Activated T-cell treated with anti-CD3 and anti-CD28 coated beads, Interleukin-2, amount 50 U/mL, for 24 hours (primary cell): ENCODE measurements at places on chromosomes 11 and 22.
A peak's percentile ranks its signal among the peaks of the same experiment; 100 is the strongest.

- H3K36me3 ChIP-seq, result peaks cover 72% of the 10 kb centered on the region
- peaks cover 56% of the 10 kb centered on the region for H3K4me1 ChIP-seq
- peak overlapping the region; percentile 94 for H3K27ac ChIP-seq
- H3K27me3 ChIP-seq, result no peaks in the 10 kb centered on the region
- peak overlapping the region; percentile 73 for H3K4me3 ChIP-seq
These were observed 69.1 kb upstream of the ADSL start for GRCh38 chr22:40276996-40277823.

GRCh38 chr22:22840780-22841179 is 46.8 kb upstream of the IGLL5 start:
- no peak overlapping the region for H3K4me3 ChIP-seq
- no peaks in the 10 kb centered on the region for H3K36me3 ChIP-seq
- H3K27ac ChIP-seq, result no peak overlapping the region
- no peak for DNase-seq

- no peak overlapping the region for H3K4me3 ChIP-seq
- H3K36me3 ChIP-seq, result no peaks in the 10 kb centered on the region
- H3K4me1 ChIP-seq, result no peaks in the 10 kb centered on the region
- no peak for DNase-seq
- no peak overlapping the region for H3K27ac ChIP-seq
These were observed 649.9 kb upstream of the LUZP2 start for GRCh38 chr11:23846902-23847422.

- H3K4me1 ChIP-seq, result peaks cover 24% of the 10 kb centered on the region
- H3K36me3 ChIP-seq, result no peaks in the 10 kb centered on the region
- DNase-seq, result no peak
These were observed 57.0 kb downstream of the CELSR1 start for GRCh38 chr22:46480396-46480795.

DNA sequence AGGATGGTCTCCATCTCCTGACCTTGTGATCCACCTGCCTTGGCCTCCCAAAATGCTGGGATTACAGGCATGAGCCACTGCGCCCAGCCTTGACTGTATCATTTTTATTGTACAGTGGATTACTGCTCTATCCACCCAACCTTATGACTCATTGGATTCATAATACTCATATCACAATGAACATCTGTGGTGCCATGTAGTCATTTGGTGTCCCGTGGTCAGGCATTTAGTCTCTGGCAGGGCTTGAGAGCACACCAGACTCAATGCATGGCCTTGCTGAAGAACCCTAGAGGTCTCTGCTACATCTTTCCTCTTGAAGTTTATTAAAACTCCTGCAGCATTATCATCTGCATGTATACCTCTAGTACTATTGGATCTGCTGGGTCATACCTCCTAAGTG is 98.0 kb upstream of the LDLRAD3 start:
- no peak overlapping the region for H3K4me3 ChIP-seq
- no peak for DNase-seq
- no peaks in the 10 kb centered on the region for H3K36me3 ChIP-seq
- H3K27ac ChIP-seq, result no peak overlapping the region

- no peaks in the 10 kb centered on the region for H3K36me3 ChIP-seq
- no peak overlapping the region for H3K4me3 ChIP-seq
These were observed 69.7 kb downstream of the NELL1 start for GRCh38 chr11:20739107-20739506.

DNA sequence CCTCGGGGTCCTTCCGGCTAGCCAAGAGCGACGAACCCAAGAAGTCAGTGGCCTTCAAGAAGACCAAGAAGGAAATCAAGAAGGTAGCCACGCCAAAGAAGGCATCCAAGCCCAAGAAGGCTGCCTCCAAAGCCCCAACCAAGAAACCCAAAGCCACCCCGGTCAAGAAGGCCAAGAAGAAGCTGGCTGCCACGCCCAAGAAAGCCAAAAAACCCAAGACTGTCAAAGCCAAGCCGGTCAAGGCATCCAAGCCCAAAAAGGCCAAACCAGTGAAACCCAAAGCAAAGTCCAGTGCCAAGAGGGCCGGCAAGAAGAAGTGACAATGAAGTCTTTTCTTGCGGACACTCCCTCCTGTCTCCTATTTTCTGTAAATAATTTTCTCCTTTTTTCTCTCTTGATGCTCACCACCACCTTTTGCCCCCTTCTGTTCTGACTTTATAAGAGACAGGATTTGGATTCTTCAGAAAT is 1.9 kb upstream of the GCAT start:
- H3K4me1 ChIP-seq, result peaks cover 44% of the 10 kb centered on the region
- H3K4me3 ChIP-seq, result peak overlapping the region; percentile 62
- no peak overlapping the region for H3K27ac ChIP-seq

DNA sequence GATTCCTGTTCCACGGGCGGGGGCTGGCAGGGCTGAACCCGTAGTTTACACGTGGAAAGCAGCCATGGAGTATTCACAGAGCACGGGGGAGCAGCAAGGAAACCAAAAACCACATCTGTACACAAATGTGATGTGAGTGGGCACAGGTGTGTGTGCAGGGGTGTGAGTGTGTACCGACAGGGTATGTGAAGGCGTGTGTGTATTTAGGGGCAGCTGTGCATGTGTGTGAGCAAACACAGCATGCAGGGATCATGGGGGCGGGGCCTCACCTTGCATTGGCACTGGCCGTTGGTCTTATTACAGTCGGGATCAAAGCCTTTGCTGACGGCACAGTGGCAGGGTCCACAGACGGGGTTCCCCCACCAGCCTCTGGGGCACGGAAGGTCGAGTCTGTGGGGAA is 58.4 kb downstream of the TRMU start:
- no peak for DNase-seq
- peaks cover 5% of the 10 kb centered on the region for H3K4me1 ChIP-seq
- no peak overlapping the region for H3K27ac ChIP-seq
- H3K27me3 ChIP-seq, result no peaks in the 10 kb centered on the region
- H3K4me3 ChIP-seq, result no peak overlapping the region

DNA sequence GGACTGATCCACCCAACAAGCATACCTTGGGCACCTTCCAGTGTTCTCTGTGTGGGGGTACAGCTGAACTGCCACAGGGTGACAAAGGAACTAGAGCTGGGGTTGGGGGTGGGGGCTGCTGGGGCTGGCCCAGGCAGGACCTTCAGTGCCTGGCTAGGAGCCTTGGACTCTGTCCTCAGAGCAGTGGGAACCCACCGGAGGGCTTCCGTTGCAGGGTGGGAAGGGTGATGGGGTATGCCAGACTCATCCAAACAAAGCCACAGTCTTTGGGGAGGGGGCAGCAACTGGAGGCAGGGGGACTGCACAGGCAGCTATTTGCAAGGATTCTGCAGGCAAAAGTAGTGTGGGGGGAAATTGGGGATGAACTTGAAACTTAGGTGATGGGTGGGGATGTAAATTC is 35.7 kb upstream of the CLDN5 start:
- H3K36me3 ChIP-seq, result no peaks in the 10 kb centered on the region
- no peaks in the 10 kb centered on the region for H3K4me1 ChIP-seq
- no peak for DNase-seq
- H3K27ac ChIP-seq, result no peak overlapping the region
- no peaks in the 10 kb centered on the region for H3K27me3 ChIP-seq

DNA sequence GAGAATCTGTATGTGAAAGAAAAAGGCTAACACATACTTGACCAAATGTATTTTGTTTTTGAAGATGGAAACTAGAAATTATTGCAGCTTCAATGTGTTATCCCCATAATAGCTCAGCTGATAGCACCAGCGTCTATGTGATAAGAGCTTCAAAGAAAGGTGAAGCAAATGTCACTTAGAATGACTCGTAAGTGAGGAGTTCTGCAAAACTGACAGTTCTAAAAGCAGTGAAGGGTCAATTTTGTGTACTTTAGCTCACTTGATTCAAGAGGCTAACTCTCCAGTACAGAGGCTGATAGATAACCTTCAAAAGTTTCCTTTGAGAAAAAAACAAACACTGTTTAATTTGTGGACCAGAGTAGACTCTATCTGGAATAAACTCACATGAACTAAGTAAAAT is 87.2 kb upstream of the CARD18 start:
- H3K36me3 ChIP-seq, result no peaks in the 10 kb centered on the region
- DNase-seq, result no peak
- peaks cover 11% of the 10 kb centered on the region for H3K27me3 ChIP-seq

DNA sequence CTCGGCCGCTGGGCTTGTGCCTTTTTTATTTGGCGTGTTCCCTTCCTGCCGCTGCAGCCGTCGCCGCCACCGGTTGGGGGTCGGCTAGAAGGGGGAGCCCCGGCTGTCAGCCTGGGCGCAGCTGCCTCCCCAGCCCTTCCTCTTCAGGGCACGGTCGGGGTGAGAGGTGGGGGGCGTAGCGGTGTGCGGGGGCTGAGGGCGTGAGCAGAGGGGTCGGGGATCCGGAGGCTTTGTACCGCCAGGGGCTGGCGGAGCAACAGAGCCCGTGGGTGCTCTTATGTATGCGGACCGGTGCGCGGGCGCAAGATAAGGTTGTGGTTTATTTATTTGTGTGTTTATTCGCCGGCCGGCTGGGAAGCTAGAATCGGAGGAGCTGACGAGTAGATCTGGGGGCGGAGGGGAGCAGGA is 477 bp downstream of the ZBTB16 start:
- H3K4me3 ChIP-seq, result peak overlapping the region; percentile 80
- H3K4me1 ChIP-seq, result peaks cover 17% of the 10 kb centered on the region
- H3K36me3 ChIP-seq, result no peaks in the 10 kb centered on the region
- no peak overlapping the region for H3K27ac ChIP-seq
- H3K27me3 ChIP-seq, result peaks cover 52% of the 10 kb centered on the region

- H3K4me1 ChIP-seq, result peaks cover 20% of the 10 kb centered on the region
- H3K36me3 ChIP-seq, result peaks cover 93% of the 10 kb centered on the region
- H3K27me3 ChIP-seq, result no peaks in the 10 kb centered on the region
- no peak overlapping the region for H3K4me3 ChIP-seq
These were observed 54.7 kb downstream of the PICALM start for GRCh38 chr11:86014221-86014620.

GRCh38 chr22:29433856-29434255 is 4.5 kb upstream of the RFPL1 start:
- no peaks in the 10 kb centered on the region for H3K4me1 ChIP-seq
- no peaks in the 10 kb centered on the region for H3K36me3 ChIP-seq
- H3K4me3 ChIP-seq, result no peak overlapping the region
- DNase-seq, result no peak

DNA sequence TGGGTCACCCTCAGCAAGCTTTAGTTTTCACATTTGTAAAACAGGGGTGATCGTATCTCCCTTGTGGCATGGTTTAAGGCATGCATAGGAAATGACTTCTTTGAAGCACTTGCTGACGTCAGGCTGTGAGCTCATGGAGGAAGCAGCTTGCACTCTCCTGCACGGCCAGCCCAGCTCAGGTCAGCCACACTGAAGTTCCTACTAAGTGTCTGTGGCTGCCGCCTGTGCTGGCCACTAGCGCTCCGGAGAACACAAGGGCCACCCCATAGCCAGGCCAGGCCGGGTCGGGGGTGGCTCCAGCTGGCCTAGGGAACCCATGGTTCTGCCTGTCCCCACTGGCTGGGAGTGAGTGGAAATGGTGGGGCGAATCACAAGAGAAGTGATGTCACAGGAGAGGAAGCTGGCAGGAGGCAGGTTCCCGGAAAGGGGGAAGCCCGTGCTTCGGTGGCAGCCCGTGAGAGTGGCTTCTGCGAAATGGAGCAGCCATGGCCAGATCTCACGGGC is 28.2 kb downstream of the KCTD17 start:
- H3K36me3 ChIP-seq, result peaks cover 2% of the 10 kb centered on the region
- H3K27ac ChIP-seq, result peak overlapping the region; percentile 99
- H3K27me3 ChIP-seq, result peaks cover 9% of the 10 kb centered on the region
- peak overlapping the region; percentile 60 for H3K4me3 ChIP-seq

DNA sequence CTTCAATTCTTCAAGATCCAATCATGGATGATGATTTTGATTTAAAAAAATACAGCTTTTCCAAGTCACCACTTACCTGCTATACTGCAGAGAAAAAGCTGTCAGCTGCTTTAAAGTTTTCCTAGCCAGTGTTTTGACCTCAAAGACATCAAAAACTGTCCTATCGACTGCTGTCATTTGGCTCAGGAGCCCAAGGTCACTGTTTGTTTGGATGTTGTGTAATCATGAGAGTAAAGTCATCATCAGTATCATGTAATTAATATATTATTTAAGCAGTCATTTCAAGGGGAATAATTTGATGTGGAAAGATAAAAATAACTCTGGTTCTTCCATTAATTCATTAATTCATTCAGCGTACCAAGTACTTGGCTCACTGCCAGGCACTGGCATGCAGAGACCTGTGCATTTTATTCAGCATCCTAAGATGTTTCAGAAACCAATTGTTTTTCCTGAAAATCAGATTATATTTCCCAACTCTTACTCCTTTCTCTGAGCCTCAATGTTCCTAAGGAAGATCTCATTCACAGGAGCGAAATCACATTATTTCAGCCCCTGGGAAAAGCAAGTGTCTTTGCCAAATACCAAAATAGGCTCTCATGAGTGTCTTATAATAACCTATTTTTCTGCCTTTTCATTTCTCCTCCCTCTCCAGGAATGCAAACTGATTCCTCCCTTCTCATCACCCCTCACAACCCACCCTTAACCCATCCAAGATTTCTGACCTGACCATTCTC is 59.9 kb downstream of the SLC1A2 start:
- no peaks in the 10 kb centered on the region for H3K27me3 ChIP-seq
- H3K4me3 ChIP-seq, result no peak overlapping the region
- H3K36me3 ChIP-seq, result no peaks in the 10 kb centered on the region

- no peak overlapping the region for H3K27ac ChIP-seq
- H3K4me1 ChIP-seq, result no peaks in the 10 kb centered on the region
- H3K27me3 ChIP-seq, result no peaks in the 10 kb centered on the region
- H3K4me3 ChIP-seq, result no peak overlapping the region
- H3K36me3 ChIP-seq, result no peaks in the 10 kb centered on the region
These were observed 35.5 kb upstream of the CCDC188 start for GRCh38 chr22:20186183-20186870.

DNA sequence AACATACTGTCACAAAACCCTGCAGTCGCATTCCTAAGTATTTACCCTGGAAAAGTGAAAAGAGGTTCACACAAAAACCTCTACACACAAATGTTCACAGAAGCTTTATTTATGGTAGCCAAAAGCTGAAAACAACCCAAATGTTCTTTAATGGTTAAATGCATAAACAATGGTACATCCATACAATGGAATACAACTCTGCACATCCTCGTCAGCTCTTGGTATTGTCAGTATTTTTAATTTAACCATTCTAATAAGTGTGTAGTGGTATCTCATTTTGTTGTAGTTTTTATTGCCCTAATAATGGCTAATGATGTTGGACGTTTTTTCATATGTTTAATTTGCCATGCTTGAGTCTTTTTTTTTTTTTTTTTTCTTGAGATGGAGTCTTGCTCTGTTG is 99.4 kb downstream of the ATXN10 start:
- H3K4me3 ChIP-seq, result no peak overlapping the region
- DNase-seq, result no peak
- H3K27ac ChIP-seq, result no peak overlapping the region
- peaks cover 77% of the 10 kb centered on the region for H3K36me3 ChIP-seq
- H3K27me3 ChIP-seq, result no peaks in the 10 kb centered on the region

- no peak overlapping the region for H3K27ac ChIP-seq
- peaks cover 1% of the 10 kb centered on the region for H3K4me1 ChIP-seq
- peaks cover 15% of the 10 kb centered on the region for H3K27me3 ChIP-seq
- DNase-seq, result peak; percentile 55
- H3K36me3 ChIP-seq, result no peaks in the 10 kb centered on the region
These were observed 101.0 kb downstream of the GGTLC2 start for GRCh38 chr22:22745225-22746060.
